ENCODE measurements at places on chromosomes 5 and 9.

- no peak for DNase-seq
Observed at GRCh38 chr5:112316006-112316405, 103.1 kb downstream of the EPB41L4A start.

DNA sequence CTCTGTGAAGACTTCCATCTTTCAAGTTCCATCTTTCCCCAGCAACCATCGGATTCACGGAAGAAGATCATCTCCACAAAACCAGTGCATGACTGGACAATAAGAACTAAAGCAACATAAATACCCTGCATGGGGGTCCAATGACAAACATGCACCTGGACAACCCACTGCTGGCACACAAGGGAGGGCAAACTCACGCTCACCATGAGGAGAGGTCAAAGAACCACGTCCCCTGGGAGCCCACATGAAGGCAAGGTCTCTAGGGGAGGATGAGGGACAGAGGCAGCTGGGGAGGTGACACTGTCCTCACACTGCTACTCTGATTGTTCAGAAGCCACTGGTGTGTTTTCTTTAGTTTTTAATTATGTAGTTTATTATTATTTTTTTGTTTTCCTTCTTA lies 190.8 kb downstream of the MED10 start:
- DNase-seq, result no peak

DNA sequence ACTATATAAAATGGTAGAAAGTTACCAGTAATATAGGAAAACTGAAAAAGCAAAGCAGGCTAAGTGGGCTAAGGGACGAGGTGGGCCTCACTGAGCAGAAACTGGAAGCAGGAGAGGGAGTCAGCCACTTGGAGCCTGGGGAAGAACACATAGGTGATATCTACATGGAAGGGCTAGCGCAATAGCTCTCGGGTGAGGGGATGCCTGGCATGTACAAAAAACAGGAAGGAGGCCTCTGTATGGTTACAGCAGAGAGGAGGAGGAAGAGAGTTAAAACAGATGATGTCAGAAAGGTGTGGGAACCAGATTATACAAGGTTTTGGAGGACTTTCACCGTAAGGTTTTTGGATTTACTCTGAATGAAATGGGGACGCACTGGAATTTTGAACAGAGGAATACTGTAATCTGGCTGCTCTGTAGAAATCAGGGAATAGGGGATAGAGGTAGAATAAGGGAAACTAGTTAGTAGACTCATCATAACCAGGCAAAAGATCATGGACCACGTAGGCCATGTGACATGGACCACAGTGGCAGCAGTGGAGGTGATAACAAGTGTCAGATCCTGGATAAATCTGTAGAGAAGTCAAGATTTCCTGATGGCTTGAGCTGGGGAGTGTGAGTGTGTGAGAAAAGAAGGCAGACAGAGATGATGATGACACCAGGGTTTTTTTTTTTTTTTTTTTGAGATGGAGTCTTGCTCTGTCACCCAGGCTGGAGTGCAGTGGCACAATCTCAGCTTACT lies 52.5 kb downstream of the FNBP1 start:
- DNase-seq, result no peak

GRCh38 chr9:93124793-93125192 lies 9.3 kb downstream of the NINJ1 start:
- DNase-seq, result no peak

DNA sequence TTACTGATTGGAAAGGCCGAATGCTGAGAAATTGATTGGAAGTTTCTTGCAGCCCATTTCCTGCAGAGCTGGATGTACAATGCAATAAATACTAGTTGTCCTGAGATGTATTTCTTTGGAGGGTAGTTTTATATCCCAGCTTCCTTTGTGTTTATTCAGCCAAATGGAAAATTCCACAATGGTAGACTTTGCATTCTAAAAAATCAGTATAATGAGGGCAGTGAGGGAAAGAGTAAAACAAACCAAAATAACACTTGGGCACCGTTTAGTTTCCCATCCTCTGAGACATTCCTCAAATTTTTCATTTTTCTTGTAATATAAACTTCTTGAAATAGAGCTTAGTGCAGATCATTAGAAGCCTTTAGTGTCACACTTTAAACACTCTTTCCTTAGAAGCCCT lies 379.4 kb downstream of the EBF1 start:
- no peak for DNase-seq
